Fibroblast of upper back skin (primary cell): ENCODE measurements at places on chromosomes 2 and 18.
A peak's percentile ranks its signal among the peaks of the same experiment; 100 is the strongest.

DNA sequence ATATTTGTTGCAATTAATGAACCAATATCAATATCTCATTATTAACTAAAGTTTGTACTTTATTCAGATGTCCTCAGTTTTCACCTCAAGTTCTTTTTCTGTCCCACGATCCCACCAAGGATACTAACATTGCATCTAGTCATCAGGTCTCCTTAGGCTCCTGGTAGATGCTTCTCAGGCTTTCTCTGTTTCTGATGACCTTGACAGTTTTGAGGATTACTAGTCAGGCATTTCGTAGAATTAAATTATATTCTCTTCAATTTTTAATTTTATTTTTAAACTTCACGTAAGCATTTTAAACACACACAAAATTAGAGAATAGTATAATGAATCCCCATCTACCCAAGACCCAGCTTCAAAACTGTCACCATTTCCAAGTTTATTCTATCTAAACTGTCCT lies 5.6 kb upstream of the ACYP2 start:
- no peak for DNase-seq

- no peak for DNase-seq
Observed at GRCh38 chr2:80894486-80894885, 589.9 kb upstream of the LRRTM1 start.

GRCh38 chr2:109998-110397 lies 63.7 kb upstream of the FAM110C start:
- DNase-seq, result no peak

DNA sequence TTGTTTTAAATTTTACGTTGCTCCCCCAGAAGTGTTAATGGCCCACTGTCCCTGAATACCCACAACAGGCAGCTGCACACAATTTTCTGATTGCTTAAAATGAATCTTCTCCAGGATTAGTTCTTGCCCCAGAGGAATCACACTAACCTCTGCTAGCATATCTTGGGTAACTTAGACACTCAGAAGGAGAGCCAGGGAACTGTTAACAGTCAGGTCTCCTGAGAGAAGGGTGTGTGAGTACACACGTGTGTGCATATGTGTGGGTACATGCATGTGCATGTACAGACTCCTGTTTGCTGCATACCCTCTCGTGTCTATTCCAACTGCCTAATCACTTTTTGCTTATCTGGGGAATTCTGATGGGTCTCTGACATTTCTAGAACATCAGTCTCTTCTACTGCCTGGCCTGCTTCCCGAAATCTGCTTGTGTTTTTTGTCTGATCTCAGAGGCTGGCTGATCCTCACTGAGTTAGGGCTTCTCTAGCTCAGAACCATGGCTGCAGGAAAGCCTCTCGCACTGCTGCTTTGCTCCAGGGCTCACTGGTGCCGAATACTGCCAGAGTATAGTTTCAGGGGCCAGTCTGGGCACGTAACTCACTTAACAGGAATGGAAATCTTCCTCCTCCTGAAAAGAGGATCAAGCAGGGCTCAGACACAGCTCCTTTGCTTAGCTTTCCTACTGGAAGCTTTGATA lies 62.8 kb downstream of the PRELID3A start:
- no peak for DNase-seq

DNA sequence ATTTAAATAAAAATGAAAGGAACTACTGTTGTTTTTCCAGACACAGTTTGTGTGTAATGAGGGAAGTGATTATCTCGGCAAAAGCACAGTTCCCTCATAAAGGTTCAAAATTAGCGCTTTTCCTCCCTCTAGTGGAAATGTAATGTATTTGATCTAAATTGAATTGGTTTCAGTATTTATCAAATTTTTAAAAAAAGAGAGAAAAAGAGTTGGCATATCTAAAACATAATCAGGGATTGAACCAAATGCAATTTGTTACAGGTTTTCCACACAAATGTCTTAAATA lies 37.5 kb downstream of the CMPK2 start:
- peak; percentile 61 for DNase-seq

- DNase-seq, result no peak
Observed at GRCh38 chr18:57519668-57520424, 66.7 kb downstream of the FECH start.

- DNase-seq, result peak; percentile 84
Observed at GRCh38 chr2:162297925-162298552, 20.4 kb downstream of the IFIH1 start.

GRCh38 chr2:151111599-151112278 lies 149.9 kb downstream of the RBM43 start:
- DNase-seq, result peak; percentile 77

DNA sequence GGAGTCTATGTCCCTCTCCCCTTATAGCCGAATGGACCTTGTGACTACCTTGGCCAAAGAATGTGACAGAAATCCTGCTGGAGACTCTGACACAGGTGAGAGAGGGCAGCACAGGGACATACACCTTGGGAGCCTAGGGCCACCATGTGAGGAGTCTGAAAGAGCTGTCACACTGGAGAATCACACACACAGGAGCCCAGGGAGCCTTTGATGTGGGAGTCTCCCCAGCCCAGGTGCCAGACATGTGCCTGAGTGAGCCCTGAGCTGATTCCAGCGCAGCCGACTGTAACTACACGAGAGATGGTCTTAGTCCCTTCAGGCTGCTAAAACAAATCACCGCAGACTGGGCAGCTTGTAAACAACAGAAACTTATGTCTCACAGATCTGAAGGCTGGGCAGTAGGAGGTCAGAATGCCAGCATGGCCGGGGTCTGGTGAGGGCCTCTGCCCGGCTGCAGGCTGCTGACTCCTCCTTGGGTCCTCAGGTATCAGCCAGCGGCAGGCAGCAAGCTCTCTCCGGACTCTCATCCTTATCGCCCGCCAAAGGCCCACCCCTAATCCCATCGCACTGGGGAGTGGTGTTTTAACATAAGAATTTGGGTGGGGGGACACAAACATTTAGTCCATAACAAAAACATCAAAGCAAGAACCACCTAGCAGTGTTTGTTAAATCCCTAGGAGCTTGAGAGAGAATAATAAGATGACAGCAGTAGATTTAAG lies 63.8 kb upstream of the GPR45 start:
- DNase-seq, result no peak

DNA sequence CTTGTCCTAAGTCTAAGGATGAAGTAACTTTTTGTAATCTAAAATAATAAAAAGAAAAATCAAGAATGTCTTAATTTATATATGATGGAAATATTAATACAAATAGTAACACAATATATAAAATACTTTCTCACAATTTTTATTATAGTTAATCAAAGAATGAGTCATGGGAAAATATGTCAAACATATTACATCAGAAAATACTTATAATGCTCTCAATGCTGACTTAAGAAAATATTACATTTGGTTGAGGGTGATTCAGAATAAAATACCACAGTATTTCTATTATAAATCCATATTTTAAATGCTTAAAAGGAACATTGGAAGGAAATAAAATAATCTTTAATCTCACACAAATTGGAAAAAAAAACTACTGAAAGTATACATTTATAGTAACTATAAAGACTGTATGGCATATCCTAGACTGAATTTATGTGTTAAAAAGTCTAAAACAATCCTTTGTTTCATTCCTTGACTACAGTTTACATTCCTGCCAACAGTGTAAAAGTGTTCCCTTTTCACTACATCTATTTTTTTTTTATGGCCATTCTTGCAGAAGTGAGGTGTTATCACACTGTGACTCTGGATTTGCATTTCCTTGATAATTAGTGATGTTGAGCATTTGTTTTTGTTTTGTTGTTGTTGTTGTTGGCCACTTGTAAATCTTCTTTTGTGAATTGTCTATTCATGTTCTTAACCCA lies 1573.5 kb upstream of the ACVR2A start:
- DNase-seq, result peak; percentile 50

DNA sequence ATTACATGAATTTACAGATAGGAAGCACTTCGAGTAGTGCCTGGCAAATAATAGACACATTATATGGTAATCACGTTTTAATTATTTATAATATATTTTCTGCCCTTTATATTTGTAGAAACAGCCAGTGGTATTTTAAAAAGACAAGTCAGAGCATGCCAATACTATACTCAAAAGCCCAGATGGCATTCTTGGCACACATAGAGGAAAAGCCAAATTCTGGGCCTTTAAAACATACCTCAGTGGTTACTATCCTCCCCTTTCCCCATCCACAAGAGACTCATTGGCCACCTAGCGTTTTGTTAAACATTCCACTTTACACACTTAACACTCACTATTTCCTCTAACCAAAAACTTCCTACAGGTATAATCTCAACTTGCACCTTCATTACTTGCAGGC lies 63.3 kb upstream of the ZNF804A start:
- DNase-seq, result no peak

- DNase-seq, result peak; percentile 3
Observed at GRCh38 chr18:51194604-51195003, 2.9 kb downstream of the MEX3C start.

GRCh38 chr2:157259386-157259785 lies 1.9 kb downstream of the GALNT5 start:
- no peak for DNase-seq

DNA sequence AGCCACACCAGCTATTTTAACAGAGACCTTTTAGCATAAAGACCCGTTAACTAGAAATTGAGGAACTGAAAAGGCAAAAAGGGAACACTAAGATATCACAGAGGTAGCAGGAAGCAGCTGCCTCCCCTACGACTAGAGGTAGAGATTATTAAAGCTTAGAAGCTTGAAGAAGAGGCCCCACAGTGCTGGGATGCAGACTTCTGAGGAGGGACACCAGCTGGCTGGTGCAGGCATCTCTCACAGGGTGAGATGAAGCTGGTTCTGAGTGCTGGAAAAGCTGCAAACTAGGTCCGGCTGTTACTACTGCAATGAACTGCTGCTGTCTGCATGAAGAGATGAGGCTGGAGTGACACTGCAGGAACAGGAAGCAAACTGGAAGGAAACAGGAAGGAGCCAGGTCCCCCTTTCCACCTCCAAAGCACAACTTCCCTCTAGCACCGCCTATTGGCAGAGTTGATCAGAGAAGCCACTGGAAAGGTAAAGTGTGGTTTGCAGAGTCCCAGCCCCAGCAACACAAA lies 61.2 kb upstream of the MRPS9 start:
- no peak for DNase-seq

DNA sequence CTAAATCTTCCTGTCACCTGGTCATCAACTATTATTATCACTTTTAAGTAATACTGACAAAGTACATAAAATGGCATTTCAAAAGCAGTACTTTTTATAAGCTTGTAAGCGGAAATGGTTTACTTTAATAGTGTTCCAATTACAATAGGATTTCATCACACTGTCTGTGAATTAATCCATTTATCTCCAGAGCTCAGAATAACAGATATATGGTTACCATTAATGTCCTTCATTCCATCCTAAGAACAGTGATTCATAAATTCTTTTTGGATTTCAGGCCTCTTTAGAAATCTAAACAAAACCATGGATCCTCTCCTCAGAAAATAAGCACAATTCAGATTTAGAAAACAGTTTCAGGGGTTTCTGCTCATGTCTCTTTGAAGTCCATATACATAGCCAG lies 68.4 kb downstream of the PID1 start:
- DNase-seq, result peak; percentile 23

DNA sequence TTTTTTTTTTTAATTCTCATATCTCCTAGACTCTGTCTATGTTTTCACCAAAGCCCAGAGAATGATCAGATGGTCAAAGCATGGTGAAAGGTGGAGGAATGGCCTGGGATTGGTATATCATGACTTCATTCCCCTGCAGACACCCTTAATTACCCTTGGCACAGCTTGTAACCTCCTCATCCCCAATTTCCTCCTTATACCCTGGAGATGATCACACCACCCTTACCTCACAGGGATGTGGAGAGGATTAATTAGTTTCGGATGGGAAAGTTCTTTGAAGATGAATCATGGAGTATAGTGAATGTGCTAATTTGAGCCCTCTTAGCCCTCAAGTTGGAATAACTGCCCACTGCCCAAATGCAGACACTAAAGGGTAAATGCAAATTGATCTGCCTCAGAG lies 138.0 kb upstream of the LYPD6 start:
- DNase-seq, result peak; percentile 57

DNA sequence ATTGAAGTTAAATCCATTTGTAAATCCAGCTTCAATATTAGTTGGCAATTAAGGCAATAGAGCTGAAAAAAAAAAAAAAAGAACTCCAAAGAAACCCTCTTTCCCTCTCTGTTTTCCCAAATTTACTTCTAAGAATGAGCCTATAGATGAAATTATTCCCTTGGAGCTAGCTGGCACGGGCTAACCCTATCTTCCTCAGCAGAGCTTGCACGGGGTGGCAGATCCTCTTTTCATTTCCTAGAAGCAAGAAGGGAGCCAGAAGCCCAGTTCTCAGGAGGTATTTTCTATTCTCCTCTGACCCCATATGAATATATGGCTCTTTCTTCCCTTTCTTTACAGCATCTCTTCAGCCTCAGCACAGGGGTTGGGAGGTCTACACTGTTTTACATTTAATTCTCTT lies 426.0 kb downstream of the TGIF1 start:
- DNase-seq, result no peak

DNA sequence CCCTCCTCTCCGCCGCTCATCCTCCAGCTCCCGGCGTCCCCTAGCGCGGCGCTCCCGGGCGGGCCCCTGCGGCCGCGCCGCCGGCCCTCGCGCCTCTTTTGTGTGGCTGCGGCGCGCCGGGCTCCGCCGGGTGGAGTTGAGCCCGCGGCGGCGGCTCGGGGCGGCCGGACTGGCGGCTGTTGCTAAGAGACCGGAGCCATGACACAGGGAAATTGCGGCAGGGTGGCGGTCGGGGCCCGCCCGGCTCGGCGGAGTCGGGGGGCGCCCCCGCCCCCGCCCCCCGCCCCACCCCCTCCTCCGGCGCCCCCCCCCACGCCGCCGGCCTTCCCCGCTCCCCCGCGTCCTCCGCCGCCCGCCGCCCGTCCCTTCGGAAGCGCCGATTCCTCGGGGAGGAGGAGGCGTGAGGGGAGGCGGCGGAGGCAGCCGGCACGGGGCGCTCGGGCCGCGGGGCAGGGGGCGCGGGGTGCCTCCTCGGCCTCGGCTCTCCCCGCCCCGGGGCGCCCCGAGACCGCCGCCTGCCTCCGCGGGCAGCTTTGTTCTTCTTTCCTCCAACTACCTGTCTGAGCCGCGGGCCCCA lies at the start of gene TMEM200C:
Gene TMEM200C (minus strand): TSS at position 224 of the 577 bp plus-strand sequence. CDS start 3,459 bp downstream, outside the sequence.
- DNase-seq, result no peak

DNA sequence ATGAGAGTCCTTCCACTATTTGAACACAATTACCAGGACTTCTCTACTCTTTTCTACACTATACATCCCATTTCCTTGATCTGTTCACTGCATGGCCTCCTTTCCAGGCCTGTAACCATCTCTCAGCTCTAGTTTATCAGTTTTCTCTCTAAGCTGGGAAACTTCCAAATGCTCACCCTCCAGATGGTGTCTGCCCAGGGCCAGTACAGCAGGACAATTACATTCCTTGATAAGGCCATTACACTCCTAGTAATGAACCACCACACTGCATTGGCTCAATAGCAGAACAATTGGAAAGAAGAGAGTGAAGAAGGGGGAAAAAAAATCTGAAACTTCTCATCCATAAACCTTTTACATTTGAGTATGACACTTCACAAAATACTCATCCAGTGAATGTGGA lies 359.1 kb downstream of the ALK start:
- DNase-seq, result no peak

- no peak for DNase-seq
Observed at GRCh38 chr2:123693836-123694235, 331.3 kb upstream of the CNTNAP5 start.

- DNase-seq, result no peak
Observed at GRCh38 chr2:160097326-160097725, 34.9 kb upstream of the PLA2R1 start.
